SHP77 (cell line): ENCODE measurements at places on chromosomes 2 and 18.
A peak's percentile ranks its signal among the peaks of the same experiment; 100 is the strongest.

DNA sequence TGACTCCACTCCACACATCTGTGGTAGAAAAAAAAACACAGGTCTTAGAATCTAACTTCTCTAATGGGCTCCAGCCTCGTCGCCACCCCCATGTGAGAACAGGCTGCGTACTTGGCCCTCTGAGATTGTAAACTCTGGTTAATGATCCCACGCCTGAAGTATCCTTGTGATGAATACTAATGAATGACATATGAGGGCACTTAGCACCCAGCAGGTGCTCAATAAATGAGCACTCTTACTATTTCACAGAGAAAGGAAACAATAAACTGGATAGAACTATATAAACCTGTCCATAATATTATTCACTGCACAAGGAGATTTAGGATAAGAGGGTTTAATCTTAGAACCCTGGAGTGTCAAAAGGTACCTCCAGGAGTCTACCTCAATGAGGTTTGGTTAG is 310.1 kb upstream of the HNRNPA3 start:
- DNase-seq, result no peak

DNA sequence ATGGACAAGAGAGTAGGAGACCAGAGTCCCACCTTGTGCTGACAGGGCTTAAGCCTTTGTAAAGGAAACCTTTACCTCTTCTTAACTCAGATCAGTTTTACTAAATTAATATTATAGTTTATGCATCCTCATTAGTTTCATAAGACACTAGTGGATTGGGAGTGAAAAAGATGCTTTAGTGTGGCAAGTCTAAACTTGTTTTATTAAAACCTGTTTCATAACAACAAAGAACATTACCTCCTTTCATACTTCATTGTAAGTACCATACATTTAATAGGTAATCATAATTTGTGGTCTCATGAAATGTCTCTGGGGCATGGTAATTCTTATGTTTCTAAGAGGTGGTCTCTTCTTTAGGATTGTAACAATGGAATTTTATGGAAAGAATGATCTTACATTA is 63.4 kb downstream of the PIKFYVE start:
- no peak for DNase-seq

- no peak for DNase-seq
Measured at GRCh38 chr18:68060871-68061270, 544.4 kb upstream of the DSEL start.

- DNase-seq, result no peak
Measured at GRCh38 chr18:35050028-35050546, 8.9 kb downstream of the MAPRE2 start.

- DNase-seq, result no peak
Measured at GRCh38 chr2:83063511-83063910, 1395.6 kb downstream of the SUCLG1 start.

GRCh38 chr2:25822190-25823117 is 55.8 kb downstream of the ASXL2 start:
- no peak for DNase-seq

DNA sequence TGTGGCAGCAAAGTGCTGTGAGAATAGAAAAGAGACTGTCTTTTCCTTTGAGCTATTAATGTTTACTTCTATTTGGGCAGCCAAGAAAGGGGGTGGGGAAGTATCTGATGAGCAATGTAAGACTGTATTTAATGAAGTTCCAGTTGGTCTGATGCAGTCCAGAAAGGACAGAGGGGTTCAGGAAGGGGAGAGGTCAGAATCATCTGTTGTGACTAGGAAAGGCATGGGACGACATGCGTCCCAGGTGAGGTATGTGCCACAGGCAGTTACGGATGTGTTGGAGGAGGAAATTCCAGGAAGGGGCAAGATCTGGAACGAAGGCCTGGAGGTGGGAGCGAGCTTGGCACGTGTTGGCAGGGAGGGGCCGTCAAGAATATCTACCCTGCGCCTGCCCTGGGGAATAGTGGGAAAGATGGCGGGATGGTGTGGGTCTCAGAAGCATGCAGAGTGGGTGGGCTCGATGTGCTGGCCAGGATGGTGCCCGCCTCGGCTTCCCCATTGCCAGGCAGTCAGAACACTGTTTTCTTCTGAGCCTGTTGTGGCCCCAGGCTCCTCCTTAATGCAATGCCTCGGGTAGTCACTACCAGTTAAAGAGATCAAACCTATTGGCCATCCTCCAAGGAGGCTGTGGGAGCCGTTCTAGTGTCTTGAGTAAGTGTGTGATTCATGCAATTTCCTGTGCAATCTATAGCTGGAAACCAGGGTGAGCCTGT is 57.8 kb upstream of the TXNDC2 start:
- no peak for DNase-seq

GRCh38 chr2:48227617-48228344 is 302.2 kb upstream of the STON1 start:
- no peak for DNase-seq

GRCh38 chr18:51666763-51667191 is 469.3 kb upstream of the MEX3C start:
- peak; percentile 65 for DNase-seq

- no peak for DNase-seq
Measured at GRCh38 chr2:149075853-149076252, 37.4 kb downstream of the LYPD6B start.
